Hypothalamus (tissue), 51 donors: ENCODE measurements at places on chromosomes 7 and 10.

GRCh38 chr10:84371944-84372343 lies 43.6 kb downstream of the CCSER2 start:
- DNase-seq = no peak

DNA sequence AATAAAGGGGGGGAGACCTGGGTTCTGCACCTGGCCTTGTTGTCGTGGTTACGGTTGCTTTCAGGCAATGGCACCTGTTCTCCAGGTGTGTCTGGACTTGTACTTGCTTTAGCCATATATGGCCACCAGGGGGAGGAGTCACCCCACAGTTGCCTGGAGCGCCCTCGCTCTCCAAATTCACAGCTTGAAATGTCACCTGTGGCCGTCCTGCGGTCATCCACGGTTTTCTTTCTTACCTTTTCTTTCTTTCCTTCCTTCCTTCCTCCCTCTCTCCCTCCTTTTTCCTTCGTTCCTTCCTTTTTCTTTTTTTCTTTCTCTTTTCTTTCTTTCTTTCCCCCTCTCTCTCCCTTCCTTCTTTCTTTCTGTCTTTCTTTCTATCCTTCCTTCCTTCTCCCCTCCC lies 157.2 kb upstream of the ZNF92 start:
- DNase-seq = no peak

GRCh38 chr7:155860840-155861479 lies 48.7 kb upstream of the SHH start:
- DNase-seq = no peak

DNA sequence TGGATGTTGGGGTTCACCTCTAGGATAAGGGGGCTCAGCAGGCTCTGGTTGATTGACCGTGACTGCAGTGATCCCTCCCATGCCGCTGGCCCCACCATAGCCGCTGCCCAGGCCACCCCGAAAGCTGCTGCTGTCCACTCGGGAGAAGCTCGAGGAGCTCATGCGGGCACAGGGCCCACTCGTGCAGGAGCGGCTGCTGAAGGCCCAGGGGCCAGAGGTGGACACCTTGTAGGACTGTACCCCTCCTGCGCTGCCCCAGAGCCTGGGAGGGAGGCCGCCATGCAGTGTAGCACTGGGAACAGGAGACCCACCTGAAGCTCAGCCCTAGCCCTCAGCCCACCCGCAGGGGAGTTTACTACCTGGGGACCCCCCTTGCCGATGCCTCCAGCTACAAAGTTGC lies 70.0 kb downstream of the CHRM2 start:
- DNase-seq = no peak

DNA sequence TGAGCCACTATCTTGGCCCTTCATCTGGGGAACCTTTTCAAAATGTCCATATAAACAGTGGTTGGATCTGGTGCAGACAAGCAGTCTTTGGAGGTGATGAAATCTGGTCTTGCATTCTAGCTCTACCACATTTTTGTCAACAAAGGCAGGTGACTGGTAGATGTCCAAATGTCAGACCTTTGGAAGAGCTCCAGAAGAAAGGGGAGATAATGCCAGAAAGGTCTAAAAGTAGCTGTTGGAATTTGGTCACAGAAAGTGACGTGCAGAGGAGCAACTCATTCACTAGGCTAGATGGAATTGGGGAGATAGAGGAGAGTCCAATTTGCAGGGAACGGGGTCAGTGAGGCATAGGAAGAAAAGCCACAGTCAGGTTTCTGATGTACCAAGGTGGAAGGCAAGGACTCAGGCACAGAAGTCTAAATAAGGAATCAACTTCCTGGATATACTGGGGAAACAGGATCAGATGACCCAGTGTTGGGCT lies 36.4 kb upstream of the WAC start:
- DNase-seq = no peak

DNA sequence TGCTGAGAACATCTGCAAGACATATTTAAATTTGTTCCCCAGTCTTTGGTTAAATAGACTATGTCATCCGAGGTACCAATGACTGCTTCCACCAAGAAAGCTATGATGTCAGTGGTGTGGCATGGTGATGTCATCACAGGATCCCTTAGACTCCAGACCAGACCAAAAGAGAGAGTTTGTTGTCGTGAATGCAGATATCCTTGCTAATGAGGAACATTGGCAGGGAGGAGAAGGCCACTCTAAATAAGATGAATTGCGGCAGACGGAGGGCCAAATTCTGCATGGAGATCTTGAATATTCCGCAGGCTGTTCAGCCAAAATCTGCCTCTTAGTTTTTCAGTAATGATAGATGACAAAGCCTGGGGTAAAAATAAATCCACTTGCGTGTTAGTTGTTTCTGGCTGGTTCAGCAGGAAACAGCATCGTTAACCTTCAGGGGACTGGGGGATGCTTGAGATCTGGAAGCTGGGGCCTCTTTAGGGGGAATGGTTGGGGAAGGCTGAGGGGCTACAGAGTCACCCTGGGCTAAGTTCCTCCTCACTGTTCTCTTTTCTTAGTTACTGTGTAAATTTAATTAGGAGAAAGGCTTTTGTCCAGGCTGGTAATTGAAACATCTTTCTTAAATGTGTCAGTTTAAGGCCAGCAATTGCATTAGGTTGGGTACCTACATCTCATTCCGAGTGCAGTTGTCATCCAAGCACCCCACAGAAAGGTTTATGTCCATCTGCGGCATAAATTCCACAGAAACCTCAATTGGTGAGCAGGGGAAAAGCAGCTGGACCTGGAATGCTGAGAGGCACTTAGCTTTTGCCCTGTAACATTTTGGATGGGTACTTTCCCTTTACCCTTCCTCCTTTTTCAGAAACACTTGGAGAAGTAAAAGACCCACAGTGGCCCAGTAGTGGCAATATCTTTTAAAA lies 11.6 kb upstream of the CAMK1D start:
- DNase-seq = no peak

DNA sequence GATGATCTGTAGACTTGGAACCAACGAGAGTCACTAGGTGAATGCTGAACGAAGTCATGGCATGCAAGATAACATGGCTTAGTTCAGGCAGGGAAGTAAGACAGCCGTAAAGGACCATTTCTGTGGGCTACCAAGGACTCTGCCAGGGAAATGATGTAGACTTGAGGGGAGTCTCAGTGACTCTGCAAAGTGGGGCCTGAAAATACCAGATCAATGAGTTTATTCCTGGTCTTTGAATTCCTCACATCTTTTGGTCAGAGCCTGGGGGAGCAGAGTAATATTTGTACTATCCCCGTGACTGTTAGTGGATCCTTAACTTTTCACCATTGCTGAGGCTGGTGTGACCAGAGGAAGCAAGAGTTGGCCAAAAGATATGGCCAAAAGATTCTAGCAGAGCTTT lies 60.7 kb upstream of the INHBA start:
- no peak for DNase-seq

DNA sequence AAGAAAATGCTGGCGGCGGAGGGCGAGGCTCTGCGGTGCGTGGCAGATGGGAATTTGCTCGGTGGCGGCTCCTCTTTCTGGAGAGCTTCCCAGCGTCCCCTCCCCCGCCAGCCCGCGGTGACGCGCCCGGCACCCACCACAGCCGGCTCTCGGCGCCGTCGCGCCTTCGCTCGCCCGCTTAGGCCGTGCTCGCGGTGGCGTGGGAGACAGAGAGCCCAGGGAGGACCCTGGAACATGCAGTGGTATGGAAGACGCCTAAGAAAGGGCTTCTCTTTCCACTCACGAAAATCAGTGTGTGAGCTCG lies 576 bp upstream of the CSGALNACT2 start:
- no peak for DNase-seq

GRCh38 chr7:690478-691360 lies 35.8 kb upstream of the DNAAF5 start:
- DNase-seq = no peak

- DNase-seq = no peak
Measured at GRCh38 chr7:44979481-44980392, 922 bp upstream of the MYO1G start.

- no peak for DNase-seq
Measured at GRCh38 chr7:80496586-80496985, 15.3 kb downstream of the GNAT3 start.
